ENCODE measurements at places on chromosomes 11 and 22. TPM values are rescaled to one million over a fixed set of nuclear protein-coding genes. Genes with fewer than 3 reads are reported as not detected.

Gene HPX
- 0.30 TPM for polyA plus RNA-seq

Gene CARNS1
- polyA plus RNA-seq, result not detected

Gene DLG2
- polyA plus RNA-seq, result 0.36 TPM

Gene BARX2
- polyA plus RNA-seq, result not detected

Gene OR8D1
- polyA plus RNA-seq, result not detected

GRCh38 chr11:69511358-69512055 lies 30.0 kb downstream of the LINC01488 start:
- DNase-seq, result no peak

GRCh38 chr11:47566149-47566698 lies 825 bp downstream of the PTPMT1 start:
- DNase-seq, result no peak

DNA sequence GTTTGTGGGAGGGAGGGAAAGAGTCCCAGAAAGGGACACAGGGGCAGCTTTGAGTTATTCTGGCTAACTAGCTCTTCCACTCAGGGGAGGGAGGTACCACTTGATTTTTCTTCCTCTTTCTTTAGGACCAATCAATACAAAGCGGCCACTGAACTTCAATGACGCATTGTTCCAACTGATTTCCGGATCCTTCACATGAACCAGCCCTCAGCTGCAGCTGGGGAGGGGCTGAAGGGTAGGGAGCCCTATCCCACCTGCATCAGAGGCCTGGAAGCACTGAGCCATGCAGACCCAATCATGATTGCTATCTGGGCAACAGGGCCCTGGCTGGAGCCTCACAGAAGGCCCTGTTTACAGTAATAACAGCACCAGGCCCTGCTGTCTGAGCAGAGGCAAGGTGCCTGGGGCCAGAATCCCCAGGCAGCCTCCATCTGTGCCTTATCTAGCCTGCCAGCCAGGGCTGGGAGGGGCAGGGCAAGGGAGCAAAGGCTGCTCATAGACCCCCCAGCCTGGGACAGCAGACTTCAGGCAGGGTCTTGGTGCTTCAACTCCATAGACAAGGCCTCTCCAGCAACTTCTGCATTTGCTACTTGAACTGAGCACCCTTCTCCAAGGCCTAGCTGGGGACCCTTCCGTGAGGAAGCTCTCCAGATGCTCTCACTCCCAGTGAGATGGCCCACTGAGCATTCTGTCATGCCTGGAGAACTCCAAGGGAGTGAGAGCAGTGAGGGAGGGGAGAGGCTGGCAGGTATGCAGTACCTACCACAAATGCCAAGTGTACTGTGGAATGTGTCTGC lies 22.5 kb downstream of the CLPB start:
- no peak for DNase-seq

- peak; percentile 83 for DNase-seq
These were observed 522.9 kb downstream of the NTM start for GRCh38 chr11:131893103-131893890.

GRCh38 chr22:43343670-43344519 lies 723 bp upstream of the SCUBE1 start:
- DNase-seq, result no peak

- DNase-seq, result peak; percentile 55
These were observed 2.3 kb downstream of the LSP1 start for GRCh38 chr11:1854949-1855885.

- no peak for DNase-seq
These were observed 650.8 kb upstream of the KIRREL3 start for GRCh38 chr11:127651175-127651887.

GRCh38 chr11:8040921-8041285 lies 40.1 kb upstream of the TUB start:
- no peak for DNase-seq

- no peak for DNase-seq
These were observed 44.1 kb upstream of the RAB1B start for GRCh38 chr11:66224226-66224855.

GRCh38 chr11:96001037-96001436 lies 77.1 kb upstream of the MTMR2 start:
- DNase-seq, result no peak

Data from GM12878 (cell line).